A549 (cell line): ENCODE measurements at places on chromosomes 7 and 10.

DNA sequence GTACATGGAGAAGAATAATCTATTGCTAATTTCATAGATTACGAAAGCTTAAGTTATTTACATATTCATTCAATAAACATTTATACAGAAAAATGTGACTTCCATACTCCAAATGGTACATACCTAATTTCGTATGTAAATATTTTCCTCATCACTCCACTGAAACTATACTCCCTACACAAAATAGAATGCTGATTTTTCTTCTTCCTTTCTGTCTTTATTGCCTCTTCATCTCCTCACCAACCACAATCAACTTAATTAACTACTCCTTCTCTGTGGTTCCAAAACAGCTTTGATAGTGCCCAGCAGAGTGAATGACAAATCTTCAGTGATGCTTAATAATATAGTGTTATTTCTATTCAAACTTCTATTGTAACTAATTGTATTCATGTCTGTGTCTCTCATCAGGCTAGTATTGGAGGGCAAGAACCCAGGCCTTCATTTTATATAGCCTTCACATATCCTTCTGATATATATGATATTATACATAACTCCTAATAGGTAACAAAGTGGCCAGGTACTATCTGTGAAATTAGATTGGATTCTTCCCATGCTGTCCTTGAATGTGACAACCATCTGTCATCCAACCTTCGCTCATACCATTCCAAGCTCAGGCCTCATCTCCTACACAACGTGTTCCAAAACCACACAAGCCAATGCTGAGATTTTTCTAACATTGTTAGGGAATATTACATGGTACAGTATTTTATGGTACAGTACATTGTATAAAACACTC lies 5.3 kb downstream of the ITGB1 start:
- DNase-seq, result no peak

- DNase-seq, result no peak
These were observed 554.4 kb downstream of the PTPRN2 start for GRCh38 chr7:158033196-158033595.

DNA sequence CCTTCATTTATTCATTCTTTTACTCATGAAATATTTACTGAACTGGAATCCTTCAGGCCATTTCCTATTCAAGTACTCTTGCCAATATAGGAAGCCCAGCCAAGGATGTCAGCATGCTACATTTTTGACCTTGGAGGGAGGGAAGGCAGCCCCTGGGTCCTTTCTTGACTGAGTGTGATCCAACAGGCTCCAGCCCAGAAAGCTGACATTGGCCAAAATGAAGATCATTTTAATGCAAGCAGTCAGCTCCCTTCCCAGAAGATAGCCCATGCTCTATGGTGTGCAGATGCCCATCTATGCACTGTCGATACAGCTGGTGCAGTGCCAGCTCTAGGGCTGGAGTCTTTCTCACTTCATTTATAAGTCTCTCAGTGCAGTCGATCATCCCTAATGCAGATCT lies 646.0 kb downstream of the KCNMA1 start:
- no peak for DNase-seq

GRCh38 chr7:40765639-40766038 lies 630.8 kb downstream of the SUGCT start:
- no peak for DNase-seq

GRCh38 chr7:131501930-131502685 lies 54.3 kb downstream of the PODXL start:
- DNase-seq, result no peak

DNA sequence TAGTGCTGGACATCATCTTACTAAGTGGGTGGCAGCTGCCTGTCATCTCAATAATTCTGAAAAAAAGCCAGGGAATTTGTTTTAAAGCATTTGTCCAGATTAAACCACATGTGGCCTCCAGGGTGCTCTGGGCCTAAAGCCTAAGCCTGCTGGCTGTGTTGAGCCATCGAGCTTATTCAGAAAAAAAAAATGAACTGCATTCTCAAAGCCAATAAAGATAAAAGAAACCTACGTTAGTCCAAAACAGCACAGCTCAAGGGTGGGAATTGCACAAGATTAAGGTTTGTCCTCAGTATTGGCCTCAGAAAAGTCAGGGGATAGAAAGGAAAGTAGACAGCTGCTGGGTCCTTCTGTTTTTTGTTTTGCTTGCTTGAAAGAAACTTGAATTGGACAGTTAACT lies 22.6 kb upstream of the PRTFDC1 start:
- DNase-seq, result peak; percentile 3

GRCh38 chr7:143974459-143974858 lies 19.8 kb downstream of the OR2F1 start:
- peak; percentile 44 for DNase-seq

GRCh38 chr10:75461672-75462649 lies 30.5 kb downstream of the LRMDA start:
- no peak for DNase-seq

DNA sequence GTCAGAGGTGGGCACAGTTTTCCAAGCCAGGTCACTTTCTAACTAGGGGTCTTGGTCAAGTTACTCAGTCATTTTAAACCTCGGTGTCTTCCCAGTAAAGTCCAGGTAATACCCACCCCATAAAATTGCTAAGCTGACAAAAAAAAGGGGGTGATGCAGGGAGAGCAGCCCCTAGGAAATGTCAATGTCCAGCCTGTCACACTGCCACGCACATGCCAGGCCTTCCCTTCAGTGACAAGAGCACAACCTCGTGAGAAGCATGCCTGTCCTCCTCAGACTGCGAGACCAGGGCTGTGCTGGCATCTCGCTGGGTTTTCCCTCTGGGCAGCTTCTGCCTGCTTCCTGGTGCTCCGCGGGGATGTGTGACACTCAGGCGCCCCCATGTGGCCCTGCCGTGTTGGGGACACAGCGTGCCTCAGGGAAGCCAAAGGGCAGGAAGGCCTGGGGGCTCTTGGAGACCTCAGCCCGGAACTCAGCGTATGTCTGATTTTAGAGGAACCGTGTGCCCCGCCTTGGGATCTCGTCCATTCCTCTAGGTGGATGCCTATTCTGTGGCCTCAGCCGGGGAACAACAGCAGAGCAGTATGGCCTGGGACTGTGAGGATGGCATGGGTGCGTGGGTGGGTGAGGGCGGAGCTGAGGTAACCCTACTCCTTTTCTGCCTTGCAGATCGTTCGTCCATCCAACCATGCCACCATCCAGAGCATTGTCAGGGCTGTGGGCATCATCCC lies 10.2 kb upstream of the GDF2 start:
- peak; percentile 76 for DNase-seq

DNA sequence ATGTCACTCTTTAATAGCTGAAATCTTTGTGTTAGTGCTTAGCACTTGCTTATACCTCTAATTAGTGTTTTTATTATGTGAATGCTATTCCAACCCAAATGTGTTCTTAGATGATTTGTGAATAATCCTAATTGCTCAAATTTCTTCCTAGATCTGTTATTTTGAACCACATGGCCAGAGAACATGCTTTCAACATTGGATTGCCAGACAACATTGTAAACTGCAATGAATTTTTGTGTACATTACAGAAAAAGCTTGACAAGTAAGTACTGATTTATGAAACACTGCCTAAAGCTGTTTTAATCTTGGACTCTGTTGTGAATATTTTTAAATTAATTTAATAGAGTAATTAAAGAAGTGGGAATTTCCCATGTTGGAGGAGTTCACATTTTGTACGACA lies 121.1 kb downstream of the ZNF277 start:
- DNase-seq, result no peak

DNA sequence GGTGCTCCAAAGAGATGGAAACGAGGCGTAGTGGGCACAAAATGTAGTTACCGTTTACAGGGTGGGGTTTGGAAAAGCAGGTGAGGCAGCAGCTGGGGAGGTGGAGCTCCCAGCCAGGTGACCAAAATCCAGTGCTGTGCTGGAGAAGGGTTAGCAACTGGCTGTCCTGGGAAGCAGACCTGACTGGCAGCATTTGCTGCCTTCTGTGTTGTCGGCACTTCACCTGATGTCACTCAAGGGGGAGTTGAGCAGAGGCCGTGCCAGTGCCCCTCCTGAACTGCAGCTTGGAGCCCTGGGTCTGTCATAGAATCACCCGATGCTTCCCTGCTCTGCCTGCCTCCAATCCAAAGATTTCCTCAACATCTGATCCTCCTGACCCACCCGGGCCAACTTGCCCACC lies 12.8 kb downstream of the GCK start:
- DNase-seq, result no peak

DNA sequence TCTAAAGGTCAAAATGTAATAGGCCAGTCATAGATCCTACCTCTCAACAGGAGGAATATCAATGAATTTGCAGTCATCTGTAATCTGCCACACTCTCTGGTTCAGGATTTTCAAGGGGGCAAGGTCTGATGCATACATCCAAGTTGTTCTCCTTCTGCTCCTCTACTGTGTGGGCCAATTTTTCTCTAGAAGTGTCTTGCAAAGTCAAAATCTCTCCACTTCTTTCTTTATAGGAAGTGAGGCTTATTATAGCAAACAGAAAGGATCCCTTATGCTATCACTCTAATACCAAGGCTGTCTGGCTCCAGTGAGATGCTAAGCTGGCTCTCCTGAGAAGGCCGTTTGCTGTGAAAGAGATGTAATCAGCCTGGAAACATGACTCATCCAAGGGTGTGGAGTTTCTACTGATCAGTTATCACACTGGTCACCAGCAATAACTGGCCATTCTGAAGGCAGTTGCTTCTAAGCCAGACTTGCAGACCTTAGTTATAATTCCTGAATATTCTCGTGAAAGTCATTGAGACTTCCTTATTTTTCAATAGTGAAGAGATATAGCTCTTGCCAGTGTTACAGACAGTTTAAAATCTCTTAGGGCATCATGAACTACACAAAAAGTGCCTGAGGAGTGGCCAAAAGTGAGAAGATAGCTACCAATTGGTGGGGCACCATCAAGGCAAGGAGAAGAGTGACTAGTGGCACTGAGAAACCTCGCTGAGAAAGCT lies 43.2 kb upstream of the LRGUK start:
- DNase-seq, result no peak

- no peak for DNase-seq
These were observed 546.9 kb upstream of the GHITM start for GRCh38 chr10:83592337-83592935.

GRCh38 chr10:76711222-76711997 lies 926.2 kb downstream of the KCNMA1 start:
- no peak for DNase-seq

DNA sequence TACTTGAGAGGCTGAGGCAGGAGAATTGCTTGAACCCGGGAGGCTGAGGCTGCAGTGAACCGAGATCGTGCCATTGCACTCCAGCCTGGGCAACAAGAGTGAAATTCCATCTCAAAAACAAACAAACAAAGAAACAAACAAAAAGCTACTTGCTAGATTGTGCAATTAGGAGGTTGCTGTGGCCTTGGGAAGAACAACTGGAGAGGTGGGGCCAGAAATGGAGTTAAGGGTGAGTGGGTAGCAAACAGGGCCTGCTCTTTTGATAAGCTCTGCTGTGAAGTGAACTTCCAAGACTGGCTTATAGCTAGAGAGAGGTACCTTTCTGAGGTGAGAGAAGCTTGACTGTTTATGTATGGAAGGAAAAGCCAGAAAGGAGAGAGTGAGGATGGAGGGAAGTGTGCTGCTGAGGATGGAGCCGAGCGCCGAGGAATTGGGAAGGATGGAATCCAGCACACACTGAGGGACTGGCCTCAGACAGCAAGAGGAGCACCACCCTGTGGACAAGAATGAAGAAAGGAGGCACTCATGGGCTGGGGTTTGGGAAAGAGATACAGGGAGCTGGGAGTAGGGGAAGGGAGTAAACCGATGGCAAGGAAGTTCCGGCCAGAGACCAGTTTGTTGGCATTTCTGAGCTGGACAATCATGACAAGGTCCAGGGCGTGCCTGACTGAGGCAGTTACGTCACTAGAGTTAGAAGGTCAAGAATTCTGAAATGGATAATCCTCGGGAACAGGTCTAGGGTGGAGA lies 7.0 kb upstream of the RPEL1 start:
- peak; percentile 98 for DNase-seq

- DNase-seq, result no peak
These were observed 195.4 kb downstream of the MAD1L1 start for GRCh38 chr7:2037301-2037807.

GRCh38 chr7:29987811-29988317 lies 1.7 kb downstream of the SCRN1 start:
- DNase-seq, result peak; percentile 91

- DNase-seq, result no peak
These were observed 76.9 kb upstream of the LANCL2 start for GRCh38 chr7:55288070-55288824.

DNA sequence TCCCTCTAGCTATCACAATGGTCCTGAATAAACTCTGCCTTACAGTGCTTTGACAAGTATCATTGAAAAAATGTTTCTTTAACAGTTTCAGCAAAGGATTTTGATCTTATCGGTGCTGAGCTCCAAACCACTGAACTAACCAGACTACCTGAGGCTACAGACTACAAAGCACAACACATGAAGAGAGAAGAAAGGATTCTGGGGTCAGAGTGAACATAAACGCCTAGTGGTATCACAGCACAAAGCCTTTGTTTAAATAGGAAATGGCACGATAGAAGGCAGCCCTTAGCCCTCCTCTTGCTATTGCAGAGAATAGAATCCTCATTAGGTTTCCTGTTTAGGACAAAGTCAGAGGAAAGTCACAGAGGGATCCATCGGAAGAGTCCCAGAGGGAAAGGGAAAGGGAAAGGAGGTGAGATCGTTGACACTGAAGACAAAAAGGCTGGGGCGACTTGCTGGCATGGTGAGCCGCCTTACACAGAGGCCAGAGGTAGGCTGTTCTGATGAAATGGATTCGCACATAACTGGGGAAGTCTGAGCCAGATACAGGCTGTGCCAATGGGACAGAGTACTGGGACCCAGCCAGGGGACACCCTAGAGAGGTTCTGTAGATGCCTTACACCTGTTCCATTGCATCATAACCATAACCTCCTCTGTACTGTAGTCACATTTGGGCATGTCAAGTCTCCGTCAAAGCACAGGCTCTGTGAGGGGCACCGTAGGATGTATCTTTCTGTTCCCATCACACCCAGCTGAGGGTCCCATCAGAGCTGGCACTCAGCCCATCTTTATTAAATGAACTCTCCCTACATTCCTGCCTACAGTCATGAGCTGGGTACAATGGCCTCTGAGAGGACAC lies 71.5 kb downstream of the XPNPEP1 start:
- no peak for DNase-seq

- DNase-seq, result peak; percentile 9
These were observed 418.3 kb downstream of the PAXIP1 start for GRCh38 chr7:154584352-154585252.

DNA sequence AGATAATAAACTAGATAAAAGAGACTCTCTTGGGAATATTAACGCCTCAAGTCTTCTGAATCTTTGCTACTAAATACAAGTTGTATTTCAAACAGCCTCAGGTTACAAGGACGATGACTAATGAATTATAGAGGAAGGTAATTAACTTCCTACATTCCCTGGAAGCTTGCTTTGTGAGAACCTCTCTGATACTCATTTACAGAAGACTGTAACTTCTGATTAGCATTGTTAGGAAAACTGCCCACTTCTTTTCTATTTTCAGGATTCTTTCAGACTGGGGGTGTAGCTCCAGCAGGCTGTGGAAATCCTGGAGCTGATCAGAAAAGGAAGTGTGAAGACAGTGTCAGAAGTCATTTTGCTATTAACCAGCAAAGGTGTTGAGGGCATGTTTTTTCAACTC lies 316.7 kb upstream of the NPSR1 start:
- DNase-seq, result no peak

GRCh38 chr10:21514818-21515351 lies 10.6 kb downstream of the SKIDA1 start:
- DNase-seq, result no peak
